Upper lobe of right lung (tissue), 1 donor: ENCODE measurements at places on chromosomes 4 and X. TPM values are rescaled to one million over a fixed set of nuclear protein-coding genes. Genes with fewer than 3 reads are reported as not detected.

Gene MYOZ2
- total RNA-seq = 0.23 TPM

Gene SPANXA1
- total RNA-seq = not detected

Gene SLC6A14
- total RNA-seq = 50.2 TPM

Gene FAT4
- 17.9 TPM for total RNA-seq

Gene WDR44
- total RNA-seq = 14.2 TPM

Gene MAMLD1
- 5.0 TPM for total RNA-seq

Gene TMEM33
- 71.3 TPM for total RNA-seq

Gene C1QTNF7
- total RNA-seq = 15.1 TPM

Gene ADGRG2
- total RNA-seq = 1.8 TPM

Gene SLC9B1
- 1.2 TPM for total RNA-seq

Gene MAP3K15
- 2.1 TPM for total RNA-seq

Gene ASMT
- total RNA-seq = not detected

Gene STAP1
- 1.7 TPM for total RNA-seq

Gene CENPU
- 1.7 TPM for total RNA-seq

Gene FOXR2
- not detected for total RNA-seq
